Esophagus muscularis mucosa (tissue), 4 donors: ENCODE measurements at places on chromosomes 7 and 10.
A peak's percentile ranks its signal among the peaks of the same experiment; 100 is the strongest.

DNA sequence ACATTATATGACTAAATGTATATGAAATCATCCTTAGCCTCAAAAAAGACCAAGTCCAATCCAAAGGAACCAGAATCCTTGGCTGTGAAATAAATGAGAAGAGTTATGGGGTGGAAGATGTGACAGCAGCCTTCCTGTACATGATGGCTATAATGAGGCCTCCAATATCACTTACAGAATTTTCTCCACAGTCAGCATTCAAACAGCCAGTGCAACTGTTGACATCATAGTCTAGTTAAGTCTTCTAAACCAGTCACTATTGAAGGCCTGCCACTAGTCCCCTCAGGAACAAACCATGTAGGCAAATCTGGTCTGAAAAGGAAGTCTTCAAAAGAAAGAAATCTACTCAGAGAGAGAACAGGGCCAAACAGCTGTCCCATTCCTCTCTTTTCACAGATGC is 219.5 kb upstream of the CCDC6 start:
- H3K27ac ChIP-seq, result no peak overlapping the region
- H3K27me3 ChIP-seq, result no peaks in the 10 kb centered on the region
- H3K4me1 ChIP-seq, result peaks cover 4% of the 10 kb centered on the region
- no peak overlapping the region for H3K4me3 ChIP-seq
- no peaks in the 10 kb centered on the region for H3K36me3 ChIP-seq

DNA sequence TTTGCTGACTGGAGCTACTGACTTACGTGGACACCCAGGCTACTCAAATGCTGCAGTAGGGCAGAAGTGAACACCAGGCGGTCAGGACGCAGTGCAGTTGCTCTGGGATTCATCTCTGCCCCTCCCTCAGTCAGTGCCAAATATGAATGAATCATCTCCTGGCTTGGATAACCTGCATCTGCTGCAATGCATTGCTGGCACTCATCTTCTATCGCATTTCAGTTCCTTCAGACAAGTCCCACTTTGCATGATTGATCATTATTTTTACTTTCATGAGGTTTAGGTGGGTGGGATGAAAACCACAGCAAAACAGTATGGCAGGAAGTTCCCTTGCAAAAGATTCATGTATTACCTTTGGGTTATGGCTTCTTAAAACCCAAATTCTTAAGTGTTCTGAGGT is 224.6 kb upstream of the NRP1 start:
- no peak for DNase-seq
- no peaks in the 10 kb centered on the region for H3K27me3 ChIP-seq
- H3K36me3 ChIP-seq, result no peaks in the 10 kb centered on the region
- H3K4me1 ChIP-seq, result peaks cover 6% of the 10 kb centered on the region
- H3K27ac ChIP-seq, result no peak overlapping the region

DNA sequence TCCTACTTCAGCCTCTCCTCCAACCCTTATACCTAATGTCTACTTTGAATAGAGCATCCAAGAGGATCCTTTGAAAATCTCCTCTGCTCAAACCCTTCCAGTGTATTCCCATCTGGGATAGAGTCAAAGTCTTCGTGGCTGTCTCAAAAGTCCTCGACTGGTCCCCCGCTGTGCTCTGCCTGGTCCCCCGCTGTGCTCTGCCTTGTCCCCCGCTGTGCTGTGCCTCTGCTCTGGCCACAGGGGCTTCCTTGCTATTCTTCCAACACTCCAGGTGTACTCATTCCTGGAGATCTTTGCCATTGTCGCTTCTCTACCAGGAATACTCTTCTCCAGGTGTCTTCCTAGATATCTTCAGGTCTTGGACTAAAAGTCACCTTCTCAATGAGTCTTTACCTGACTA is 36.1 kb upstream of the COMMD3 start:
- DNase-seq, result no peak
- no peak overlapping the region for H3K27ac ChIP-seq
- H3K4me1 ChIP-seq, result no peaks in the 10 kb centered on the region
- no peaks in the 10 kb centered on the region for H3K36me3 ChIP-seq
- H3K27me3 ChIP-seq, result no peaks in the 10 kb centered on the region

DNA sequence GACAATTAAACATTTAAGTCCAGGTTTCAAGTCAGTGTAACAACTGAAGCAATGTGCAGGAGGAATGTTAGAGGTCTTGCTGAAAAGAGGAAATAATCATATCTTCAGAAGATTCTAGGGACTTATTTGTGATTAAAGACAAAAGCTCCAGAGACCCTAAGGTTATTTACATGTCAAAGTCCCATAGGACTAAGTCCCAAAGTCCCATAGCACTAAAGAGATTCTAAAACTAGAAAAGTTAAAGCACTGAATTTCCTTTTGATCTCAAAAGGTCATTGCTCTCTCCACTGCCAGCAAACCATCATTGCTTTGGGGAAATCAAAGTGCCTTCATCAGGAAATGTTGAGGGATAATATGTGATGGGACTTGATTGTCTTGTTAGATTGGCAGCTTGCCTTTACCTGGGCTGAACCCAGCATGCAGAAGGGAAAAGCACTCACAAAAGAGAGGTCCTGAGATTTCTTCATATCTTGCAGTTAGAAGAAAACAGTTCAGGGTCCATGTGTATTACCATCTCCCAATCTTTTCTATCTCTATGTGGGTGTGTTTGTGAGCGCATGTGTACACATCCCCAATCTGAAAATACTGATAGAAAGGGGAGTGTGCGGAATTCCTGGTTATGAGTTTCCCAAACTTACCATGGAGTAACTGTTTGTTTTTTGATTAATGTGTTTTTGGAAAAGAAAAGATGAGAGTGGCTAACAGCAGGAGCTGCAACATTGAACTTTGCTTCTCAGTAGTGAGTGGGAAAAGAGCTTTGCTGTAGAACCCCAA is 21.8 kb downstream of the NUDT13 start:
- no peak for DNase-seq
- no peak overlapping the region for H3K4me3 ChIP-seq
- H3K27ac ChIP-seq, result no peak overlapping the region
- peaks cover 85% of the 10 kb centered on the region for H3K36me3 ChIP-seq

GRCh38 chr7:136685501-136686173 is 182.8 kb upstream of the CHRM2 start:
- H3K27me3 ChIP-seq, result no peaks in the 10 kb centered on the region
- H3K36me3 ChIP-seq, result no peaks in the 10 kb centered on the region
- H3K27ac ChIP-seq, result no peak overlapping the region
- DNase-seq, result no peak
- no peak overlapping the region for H3K4me3 ChIP-seq
- no peaks in the 10 kb centered on the region for H3K4me1 ChIP-seq

- H3K36me3 ChIP-seq, result no peaks in the 10 kb centered on the region
- no peaks in the 10 kb centered on the region for H3K27me3 ChIP-seq
- no peak overlapping the region for H3K4me3 ChIP-seq
Observed at GRCh38 chr10:52652431-52653262, 119.9 kb downstream of the MBL2 start.

DNA sequence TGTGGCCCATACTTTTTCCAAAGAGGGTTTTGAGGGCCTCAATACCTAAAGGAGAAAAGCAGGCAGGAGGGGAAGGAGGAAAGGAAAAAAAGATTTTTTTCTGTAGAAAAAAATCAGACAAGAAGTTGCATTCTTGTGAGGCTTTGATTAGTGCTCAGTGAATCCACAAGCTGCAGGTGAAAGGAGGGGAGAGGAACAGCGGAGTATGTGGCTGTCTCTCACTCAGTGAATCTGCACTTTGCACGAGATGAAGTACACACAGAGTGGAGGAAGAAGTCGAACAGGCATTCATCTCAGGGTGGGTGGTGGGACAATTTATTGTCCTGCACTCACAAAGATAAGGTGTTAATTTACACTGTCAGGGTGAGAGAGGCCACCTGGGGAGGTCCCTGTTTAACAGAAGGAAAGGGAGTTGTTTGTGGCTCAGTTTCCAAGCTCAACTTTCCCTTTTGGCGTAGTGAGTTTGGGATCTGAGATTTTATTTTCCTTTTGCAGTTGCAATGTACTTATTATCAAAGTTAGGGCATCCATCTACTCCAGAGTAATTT is 49.0 kb upstream of the VIPR2 start:
- peaks cover 5% of the 10 kb centered on the region for H3K4me1 ChIP-seq
- H3K36me3 ChIP-seq, result no peaks in the 10 kb centered on the region
- H3K27ac ChIP-seq, result no peak overlapping the region
- H3K4me3 ChIP-seq, result no peak overlapping the region
- H3K27me3 ChIP-seq, result peaks cover 16% of the 10 kb centered on the region
- peak; percentile 50 for DNase-seq

- H3K4me3 ChIP-seq, result peak overlapping the region; percentile 98
- no peaks in the 10 kb centered on the region for H3K36me3 ChIP-seq
Observed at GRCh38 chr10:80202934-80203834, 2.2 kb downstream of the ANXA11 start.
